ENCODE measurements at places on chromosomes 7 and 10. TPM values are rescaled to one million over a fixed set of nuclear protein-coding genes. Genes with fewer than 3 reads are reported as not detected.

Gene STEAP4
- total RNA-seq: 14.3 TPM

Gene PRLHR
- total RNA-seq: not detected

Gene EPO
- 1.3 TPM for total RNA-seq

Gene PAX4
- not detected for total RNA-seq

Gene CUZD1
- 225 TPM for total RNA-seq

Gene DNAJC30
- 5.6 TPM for total RNA-seq

Gene TSPAN33
- total RNA-seq: 17.1 TPM

Gene MBL2
- total RNA-seq: not detected

Gene NPY4R2
- total RNA-seq: not detected

Gene DUSP5
- total RNA-seq: 9.2 TPM

Gene PVRIG
- 0.78 TPM for total RNA-seq

Gene COL28A1
- total RNA-seq: 13.8 TPM

Gene CHCHD1
- 15.8 TPM for total RNA-seq

Gene ZCWPW1
- total RNA-seq: 3.3 TPM

Gene GPR146
- total RNA-seq: 11.2 TPM

Gene TAC1
- not detected for total RNA-seq

Gene HIPK2
- 26.4 TPM for total RNA-seq

Measured in body of pancreas (tissue), 4 donors.